ENCODE measurements at places on chromosomes 6 and 20.

DNA sequence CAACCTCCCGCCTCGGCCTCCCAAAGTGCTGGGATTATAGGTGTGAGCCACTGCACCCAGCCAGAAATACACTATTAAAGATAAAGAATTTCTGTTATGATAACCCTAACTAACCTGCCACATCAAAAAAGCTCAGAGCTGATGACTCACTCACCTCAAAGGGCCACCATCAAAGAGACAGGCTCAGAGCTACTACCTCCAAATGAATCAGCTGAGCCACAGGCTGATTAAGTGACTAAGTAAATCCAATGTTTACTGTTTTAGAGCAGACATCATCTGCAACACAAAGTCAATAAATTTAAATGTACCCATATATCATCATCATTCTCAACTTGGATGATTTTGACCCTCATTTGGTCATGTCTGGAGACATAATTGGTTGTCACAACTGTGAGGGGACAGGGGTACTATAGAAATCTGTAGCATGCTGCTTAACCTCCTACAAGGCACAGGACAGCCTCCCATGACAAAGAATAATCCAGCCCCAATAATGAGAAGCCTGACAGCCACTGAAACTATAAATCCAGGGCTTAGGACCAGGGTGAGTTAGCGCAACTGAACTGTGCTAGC lies 106.5 kb downstream of the ATP9A start:
- DNase-seq, result no peak

DNA sequence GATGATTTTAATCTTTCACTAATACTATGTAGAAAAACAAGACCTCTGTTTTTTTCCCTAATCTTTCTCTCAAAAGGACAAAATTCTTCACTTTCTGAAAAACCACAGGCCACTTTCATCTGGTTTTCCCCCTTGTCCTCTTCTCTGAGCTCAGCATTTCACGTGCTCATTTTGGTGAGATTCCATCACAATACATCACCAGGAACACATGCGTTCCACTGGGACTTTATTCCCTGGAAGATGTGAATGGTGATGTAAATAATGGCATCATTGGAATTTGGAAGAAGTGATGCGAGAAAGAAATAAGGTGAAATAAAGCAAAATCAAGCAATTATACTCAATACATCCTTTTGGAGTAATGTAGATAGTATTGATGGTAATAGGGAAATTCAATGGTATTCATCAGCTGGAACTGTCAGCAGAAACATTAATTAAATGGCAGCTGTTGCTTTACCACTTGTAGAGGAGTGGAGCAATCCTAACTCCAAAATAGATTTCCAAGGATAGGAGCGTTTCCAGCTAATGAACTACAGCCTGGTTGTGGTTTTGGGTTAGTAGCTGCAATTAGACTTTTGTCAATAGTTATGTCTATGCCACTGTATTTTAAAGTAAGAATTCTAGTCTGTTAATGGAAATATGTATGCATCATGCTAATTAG lies 11.5 kb downstream of the FILIP1 start:
- no peak for DNase-seq

DNA sequence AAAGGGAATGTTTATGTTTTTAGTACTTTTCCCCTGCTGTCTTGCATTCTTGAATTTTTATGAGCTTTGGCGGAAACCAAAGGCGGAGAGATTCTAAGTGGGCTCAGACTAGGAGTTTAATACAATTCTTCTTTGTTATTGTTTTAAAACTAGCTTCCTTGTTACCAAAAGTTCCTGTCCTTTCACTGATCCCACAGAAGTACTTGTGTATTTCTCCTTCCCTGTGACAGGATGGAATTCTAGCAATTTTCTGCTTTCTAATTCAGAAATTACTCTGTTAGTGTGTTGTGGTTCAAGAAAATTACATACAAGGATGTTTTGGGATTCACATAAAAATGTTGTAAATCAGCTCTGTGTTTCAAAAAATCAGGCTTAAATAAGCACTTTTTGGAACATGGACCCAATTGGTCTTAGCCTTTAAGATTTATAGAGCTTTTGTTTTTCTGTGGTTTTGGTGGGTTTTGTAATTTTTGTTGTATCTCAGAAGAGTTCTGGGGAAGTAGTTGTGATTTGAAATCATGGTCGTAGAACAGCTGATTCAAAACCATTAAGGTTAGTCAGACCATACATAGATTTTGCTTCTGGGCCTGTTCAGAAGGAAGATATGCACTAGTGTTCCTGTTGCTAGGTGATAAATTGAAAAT lies 17.6 kb upstream of the CTAGE9 start:
- no peak for DNase-seq

DNA sequence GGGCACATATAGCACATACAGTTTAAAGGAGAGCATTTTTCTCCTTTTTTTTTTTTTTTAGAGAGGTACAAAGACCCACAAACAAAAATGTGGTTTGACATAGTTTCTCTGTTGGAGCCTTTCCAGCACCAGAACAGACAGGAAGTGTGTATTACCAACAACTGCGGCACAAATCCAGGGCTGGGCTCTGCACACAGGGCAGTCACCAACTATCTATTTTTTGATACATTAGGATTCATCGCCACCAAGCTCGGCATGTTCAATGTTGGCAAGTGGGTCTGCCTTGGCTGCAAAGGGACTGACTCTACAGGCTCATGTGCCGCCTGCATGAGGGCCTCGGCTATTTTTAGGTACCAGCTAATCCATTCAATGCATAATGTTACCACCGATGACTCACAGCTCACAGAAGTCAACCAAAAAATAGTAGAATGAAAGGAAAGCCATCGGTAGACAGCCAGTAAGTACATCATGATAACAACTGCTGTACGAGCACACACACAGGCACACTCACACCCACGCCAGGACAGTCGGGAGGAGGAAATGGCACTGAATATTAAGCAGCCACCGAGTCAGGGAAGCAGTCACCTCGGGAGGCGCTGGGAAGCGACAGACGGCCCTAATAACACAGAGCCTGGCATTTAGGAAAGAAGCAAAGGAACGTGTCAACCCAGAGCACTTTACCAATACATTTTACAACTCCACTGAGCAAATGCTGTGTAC lies 81.6 kb downstream of the GMPR start:
- peak; percentile 82 for DNase-seq

GRCh38 chr6:116922853-116923548 lies 46.0 kb downstream of the RFX6 start:
- DNase-seq, result no peak

DNA sequence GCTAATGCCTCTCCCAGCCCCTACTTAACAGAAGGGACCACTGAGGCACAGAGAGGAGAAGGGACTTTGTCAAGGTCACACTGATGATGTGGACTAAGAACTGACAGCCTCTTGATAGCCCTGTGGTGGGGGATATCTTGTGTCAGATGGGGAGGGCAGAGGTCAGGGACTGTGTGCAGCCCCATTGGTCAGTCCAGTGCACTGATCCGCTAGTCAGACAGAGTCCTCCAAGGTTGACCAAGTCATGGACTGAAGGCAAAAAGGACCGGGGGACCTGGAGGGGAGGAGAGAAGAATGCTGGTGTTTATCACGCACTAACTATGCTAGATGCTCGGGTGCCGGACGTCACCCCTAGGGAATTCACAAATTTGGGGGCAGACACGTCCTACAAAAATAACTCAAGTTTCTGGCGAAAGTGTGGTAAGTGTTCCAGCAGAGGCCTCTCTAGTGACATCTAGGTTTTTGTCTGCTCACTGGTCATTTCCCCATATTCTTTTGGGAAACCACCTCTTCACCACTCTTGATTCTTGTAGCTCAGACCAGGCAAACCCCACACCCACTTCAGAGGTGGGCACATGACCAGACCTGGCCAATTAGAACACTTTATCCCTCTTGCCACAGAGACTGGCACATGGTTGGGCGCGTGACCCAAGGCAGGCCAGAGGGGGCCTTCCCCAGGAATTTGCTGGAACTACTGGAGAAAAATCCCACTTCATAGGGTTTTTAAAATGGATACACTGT lies 21.0 kb downstream of the TCF15 start:
- no peak for DNase-seq

- DNase-seq, result no peak
Measured at GRCh38 chr6:24974182-24975171, 38.7 kb upstream of the RIPOR2 start.

GRCh38 chr6:136736281-136736960 lies 55.9 kb downstream of the MAP3K5 start:
- DNase-seq, result no peak

DNA sequence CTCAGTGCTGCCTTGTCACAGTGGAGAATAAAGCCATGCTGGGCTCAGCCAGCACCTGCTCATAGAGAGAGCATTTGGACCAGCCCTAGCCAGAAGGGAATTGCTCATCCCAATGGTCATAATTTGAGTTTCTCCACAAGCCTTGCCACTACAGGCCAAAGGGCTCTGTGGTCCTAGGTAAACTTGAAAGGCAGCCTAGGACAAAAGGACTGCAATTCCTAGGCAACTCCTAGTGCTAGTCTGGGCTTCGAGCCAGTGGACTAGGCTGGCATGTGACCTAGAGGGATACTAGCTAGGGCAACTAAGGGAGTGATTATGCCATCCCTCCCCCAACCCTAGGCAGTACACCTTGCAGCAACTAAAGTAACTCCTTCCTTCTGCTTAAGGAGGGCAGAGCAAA lies 516.2 kb downstream of the BCKDHB start:
- DNase-seq, result peak; percentile 32

- peak; percentile 42 for DNase-seq
Measured at GRCh38 chr6:41650120-41650519, 11.9 kb downstream of the MDFI start.

GRCh38 chr20:8663424-8663823 lies 405.5 kb upstream of the PLCB4 start:
- DNase-seq, result no peak

DNA sequence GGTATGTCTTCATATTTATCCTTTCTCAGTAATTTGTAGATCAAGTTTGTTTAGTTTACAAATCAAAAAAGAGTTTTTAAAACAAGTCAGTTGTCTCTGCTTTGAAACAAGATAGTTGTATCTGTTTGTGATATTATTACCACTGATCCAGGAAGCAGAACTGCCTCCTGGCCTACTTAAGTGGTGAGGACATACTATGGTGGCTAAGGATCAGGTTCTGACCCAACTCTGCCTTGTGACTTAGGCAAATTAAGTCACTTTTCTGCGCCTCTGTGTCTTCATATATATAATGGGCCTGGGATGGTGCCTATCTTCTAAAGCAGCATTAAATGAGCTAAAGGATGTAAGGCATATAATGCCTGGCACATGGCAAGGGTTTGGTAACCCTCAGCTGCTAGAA lies 8.7 kb downstream of the ANKS1A start:
- DNase-seq, result no peak

GRCh38 chr6:140436023-140436811 lies 1061.8 kb upstream of the CITED2 start:
- DNase-seq, result no peak

DNA sequence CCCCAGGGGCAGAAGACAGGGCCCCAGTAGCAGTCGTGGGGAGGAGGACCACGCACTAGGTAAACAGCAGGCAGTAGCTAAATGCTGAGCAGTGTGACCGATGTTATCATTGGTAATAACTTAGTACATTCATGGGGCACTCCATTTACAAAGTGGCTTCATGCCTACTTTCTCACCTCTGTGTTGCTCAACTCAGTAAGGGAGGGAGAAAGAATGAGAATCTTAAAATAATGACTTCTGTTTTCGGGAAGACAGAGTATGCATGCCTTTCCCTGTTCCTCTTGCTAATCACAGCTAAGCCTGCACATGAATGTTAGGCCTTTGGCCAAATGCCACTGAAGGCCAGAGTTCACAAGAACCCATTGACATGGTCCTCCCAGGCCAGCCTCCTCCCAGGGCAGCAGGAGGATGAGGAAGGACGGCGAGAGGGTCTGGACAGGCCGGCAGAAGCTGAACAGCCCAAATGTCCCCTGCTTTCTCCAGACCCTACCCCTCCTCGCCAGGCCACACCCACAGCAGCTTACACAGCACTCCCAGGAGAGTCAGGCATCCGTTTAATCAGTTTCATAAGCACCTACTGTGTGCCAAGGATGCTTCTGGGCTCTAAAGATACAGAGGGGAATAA lies 183.4 kb downstream of the ANKRD60 start:
- DNase-seq, result no peak

DNA sequence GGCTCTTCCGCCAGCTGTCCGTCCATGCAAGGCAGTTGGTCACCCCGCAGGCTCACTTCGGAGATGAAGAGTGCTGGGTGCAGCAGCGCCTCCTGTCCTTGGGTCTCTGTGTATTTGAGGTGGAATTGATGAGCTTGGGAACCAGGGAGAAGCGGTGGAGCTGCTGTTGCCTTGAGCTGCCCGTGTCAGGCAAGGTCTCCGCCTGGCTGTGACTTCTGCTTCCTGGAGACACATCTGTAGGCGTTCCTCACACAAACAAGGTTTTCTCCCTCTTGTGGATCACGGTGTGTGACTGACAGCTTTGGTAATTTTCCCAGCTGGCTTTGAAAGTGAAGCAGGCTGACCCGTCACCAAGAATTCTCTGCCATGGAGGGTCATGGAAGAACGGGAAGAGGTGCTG lies 2.5 kb upstream of the SLC17A9 start:
- DNase-seq, result no peak

GRCh38 chr6:109920911-109921310 lies 57.2 kb upstream of the GPR6 start:
- DNase-seq, result no peak

DNA sequence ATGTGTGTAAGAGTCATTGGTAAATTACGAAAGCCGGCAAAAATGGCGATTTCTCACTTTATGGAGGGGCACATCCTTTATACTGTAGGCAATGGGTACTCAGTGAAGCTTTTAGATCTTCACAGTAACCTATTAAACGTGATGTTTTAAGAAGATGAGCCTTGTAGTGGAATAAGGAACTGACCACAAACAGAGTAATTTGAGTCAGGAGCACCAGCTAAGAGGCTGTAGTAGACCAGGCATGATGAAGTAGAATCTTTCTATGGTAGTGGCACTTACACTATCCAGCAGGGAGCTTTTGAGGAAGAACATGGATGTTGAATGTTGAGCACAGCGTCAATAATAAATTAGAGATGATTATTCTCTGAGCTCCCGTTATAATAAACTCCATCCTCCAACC lies 65.9 kb downstream of the HIVEP2 start:
- DNase-seq, result no peak

DNA sequence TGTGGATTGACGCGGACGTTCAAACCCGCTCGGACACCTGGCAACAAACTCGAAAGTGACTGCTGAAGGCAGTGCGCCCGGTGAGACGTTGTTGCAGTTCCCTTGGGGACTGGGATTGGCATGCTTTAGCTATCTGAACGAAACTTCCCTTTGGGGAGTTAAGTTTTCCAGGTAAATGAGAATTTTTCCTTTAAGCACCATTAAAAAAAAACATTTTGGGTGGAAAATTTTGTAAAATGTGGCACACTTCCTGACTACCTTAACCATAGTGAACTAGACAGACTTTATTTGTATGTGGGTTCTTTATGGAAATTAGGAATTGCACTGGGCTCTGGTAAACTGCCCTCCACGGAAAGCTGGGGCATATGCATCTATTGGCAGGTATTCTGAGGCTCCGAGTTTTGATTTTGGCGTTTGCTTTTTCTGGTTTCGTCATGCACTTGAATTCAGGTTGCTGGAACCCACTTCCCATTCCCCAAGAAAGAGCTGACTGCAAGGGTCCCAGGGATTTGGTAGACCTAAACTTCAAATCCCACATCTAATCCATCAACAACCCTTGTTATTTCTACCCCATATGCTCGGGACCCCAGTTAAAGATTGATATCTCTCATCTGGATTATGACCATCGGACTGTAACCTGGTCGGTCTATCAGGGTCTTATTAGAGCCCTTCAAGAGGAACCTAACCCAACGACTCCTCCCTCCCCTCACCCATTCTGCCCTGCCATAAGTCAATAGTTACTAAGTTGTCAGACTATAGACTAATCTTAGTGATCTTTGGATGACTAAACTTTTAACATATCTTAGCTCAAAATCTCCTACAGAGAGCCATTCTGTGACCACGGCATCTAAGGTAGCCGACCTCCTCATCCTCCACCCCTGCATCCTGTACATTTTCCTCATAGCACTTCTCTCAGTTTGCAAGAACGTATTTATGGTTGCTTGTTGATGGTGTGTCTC lies 800 bp upstream of the DYNLT1 start:
- no peak for DNase-seq

Measured in heart left ventricle (tissue), 16 donors.